ENCODE measurements at places on chromosomes 7 and 10.

DNA sequence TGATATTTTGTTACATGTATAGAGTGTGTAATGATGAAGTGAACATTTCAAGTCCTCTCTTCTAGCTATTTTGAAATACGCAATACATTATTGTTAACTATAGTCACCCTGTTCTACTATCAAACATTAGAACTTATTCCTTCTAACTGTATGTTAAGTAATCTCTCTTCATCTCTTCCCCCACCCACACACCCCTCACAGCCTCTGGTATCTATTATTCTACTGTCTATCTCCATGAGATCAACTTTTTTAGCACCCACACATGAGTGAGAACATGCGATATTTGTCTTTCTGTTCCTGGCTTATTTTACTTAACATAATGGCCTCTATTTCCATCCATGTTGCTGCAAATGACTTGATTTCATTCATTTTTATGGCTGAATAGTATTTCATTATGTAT, 57.7 kb upstream of the EGR2 start:
- DNase-seq: no peak

DNA sequence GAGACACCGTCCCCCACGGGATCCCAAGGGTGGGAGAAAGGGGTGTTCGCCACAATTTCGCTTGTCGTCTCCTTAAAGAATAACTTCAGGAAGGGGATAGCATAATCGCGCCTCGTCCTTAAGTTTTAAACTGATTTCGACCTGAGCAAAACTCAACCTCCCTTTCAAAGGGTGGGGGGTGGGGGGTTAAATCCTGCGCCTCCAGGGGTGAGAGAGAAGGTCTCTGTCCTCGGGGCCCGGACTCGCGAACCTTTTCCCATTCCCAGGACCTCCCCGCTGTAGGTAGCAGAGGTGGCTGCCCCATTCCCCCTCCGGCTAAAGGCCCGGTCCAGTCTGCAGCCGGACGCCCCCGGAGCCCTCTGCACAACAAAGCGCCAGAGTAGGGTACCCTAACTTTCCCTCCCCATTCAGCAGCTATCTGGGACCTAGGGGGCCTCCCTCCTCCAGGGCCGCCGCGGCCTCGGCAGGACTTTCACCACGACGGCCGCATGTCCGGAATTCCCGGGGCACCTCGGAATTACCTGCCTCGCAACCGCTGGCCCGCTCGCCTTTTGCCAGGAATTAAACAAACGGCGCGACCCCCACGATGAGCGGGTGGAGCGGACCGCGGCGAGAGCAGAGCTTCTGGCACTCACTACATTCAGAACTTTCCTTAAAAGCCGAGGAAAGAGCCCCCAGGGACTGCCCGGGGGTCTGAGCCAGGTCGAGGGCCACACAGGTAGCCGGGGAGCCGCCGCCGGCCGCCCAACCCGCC, 1.7 kb downstream of the CDK6 start:
- DNase-seq: no peak

GRCh38 chr10:45553155-45553554, 119.4 kb downstream of the ZFAND4 start:
- no peak for DNase-seq

DNA sequence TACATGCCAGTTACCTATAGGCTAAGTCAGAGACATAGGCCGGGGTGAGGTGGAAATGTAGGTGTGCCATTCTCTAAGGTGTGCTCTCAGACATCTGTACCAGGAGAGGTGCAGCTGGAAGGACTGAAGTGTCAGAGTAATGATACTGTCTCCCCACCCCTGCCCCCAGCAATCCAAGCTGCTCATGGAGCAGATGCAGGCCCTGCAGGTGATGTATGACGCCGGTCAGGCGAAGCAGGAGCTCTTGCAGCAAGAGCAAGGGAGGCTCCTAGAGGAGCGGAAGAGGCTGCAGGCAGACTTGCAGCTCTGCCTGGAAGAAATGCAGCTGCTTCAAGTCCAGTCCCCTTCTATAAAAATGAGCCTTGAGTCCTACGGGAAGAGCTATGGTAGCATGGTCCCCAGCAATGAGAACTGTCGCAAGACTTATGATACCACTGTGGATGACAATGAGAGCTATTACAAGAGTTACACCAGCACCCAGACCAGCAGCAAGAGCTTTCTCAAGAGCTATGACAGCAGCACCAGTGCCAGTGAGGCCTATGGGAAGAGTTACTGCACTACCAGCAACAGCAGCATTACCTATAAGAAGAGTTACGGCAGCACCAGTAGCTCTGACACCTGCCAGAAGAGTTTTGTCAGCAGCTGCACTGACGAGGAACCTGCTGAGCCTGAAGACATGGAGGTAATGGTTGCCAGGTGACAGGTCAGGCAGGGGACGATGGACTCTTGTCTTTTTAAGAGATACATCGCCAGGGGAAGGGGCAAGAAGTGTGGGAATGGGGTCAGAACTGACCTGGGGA, 18.4 kb upstream of the FLNC start:
- no peak for DNase-seq

- no peak for DNase-seq
Measured at GRCh38 chr7:57205000-57205399, 72.8 kb upstream of the ZNF479 start.

DNA sequence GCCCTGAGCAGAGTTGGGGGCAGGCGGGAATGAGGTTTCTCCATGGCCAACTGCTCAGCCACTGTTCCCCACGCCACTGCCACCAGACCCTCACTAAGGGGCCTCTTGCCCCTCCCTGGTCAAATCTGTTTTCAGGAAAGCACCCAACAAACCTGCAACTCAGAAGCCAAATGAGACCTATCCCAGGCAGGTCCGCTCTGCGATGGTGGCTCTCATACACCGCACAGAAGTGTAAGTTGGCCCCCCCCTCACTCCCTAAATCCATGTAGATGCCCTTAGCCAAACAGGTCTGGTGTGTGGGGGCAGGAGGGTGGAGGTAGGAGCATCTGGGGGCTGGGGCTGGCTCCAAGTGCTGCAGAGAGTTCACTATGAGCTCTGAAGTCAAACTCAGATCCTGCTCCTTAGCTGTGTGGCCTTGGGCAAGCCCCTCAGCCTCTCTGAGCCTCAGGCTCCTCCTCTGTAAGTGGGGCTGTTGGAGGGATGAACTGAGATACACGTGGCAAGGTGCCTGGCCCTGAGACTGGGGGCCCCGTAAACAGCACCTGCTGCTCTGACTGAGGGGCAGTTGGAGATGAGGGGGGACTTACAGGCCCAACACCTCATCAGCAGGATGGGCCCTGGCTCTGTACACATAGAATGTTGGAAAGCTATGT, 1.1 kb downstream of the MMRN2 start:
- no peak for DNase-seq

- no peak for DNase-seq
Measured at GRCh38 chr7:37107047-37107750, 341.5 kb downstream of the ELMO1 start.

GRCh38 chr7:154375956-154376355, 323.8 kb downstream of the DPP6 start:
- DNase-seq: no peak

DNA sequence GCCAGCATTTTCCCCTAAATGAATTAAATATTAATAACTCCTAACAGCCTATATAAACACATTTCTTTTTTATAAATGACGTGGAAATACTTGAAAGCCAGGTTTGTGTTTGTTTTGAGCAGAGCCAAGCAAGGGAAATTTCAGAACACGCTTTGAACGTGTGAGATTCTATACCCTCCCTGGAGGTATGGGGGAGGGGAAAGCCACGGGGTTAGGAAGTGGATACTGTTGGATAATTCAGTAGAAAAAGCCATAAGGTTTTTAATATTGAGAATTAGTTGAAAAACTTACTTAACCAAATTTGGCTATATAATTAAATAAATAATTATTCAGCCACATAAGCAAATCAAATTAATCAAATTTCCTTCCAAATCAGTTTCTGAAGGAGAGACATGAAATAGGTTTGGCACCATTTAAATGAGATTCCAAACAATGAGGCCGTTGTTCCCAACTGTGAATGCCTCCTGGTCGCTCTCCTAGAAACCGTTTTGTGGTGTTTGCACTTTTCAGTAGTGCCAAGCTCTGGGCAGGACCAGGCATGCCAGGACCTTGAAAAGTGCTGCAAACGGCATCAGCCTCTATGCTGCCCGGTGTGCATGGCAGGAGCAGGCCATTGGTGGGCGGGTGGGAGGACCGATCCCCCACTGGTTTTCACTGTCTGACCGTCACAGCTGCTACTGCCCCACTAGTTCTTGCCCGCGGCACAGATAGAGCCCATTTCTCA, 88.1 kb downstream of the SEPTIN14 start:
- no peak for DNase-seq

GRCh38 chr10:61359452-61359851, 93.7 kb downstream of the TMEM26 start:
- DNase-seq: no peak

- no peak for DNase-seq
Measured at GRCh38 chr10:43760514-43760913, 111.8 kb upstream of the ZNF32 start.

DNA sequence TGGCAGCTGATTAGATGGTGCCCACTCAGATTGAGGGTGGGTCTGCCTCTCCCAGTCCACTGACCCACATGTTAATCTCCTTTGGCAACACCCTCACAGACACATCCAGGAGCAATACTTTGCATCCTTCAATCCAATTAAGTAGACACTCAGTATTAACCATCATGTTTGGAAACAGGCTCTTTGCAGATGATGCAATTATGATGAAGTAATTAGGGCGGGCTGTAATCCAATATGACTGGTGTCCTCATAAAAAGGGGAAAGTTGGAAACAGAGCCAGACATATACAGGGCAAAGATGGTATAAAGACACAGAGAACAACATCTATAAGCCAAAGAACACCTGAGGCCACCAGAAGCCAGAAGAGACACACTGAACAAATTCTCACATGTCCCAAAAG, 658.6 kb downstream of the CCSER2 start:
- DNase-seq: no peak

DNA sequence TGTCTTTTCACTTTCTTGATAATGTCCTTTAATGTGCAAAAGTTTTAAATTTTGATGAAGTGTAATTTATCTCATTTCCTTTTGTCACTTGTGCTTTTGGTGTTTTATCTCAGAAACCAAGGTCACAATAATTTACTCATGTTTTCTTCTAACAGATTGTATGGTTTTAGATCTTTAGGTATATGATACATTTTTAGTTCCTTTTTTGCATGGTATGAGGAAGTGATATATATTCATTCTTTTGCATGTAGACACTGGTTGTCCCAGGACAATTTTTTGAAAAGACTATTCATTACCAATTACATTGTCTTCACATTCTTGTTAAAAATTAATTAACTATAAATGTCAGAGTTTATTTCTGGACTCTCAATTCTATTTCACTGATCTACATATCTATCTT, 39.8 kb upstream of the GPR22 start:
- no peak for DNase-seq

DNA sequence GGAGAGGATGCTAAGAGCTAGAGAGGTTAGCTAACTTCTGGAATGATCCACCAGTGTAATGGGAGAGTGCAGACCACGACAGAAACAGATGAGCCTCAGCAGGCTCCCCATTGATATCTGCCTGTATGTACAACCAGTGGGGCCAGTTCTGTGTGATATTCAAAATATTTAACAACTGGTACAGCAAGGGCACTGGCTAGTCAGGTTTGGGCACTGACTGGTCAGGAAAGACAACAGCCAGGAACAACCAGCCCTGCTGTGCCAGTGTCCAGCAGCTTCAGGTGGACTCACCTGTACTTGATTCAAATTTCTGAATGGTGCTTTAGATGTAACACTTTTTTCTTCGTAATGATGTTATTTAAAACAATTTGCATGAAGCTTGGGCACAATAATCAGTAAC, 5.9 kb upstream of the TRIL start:
- DNase-seq: no peak

DNA sequence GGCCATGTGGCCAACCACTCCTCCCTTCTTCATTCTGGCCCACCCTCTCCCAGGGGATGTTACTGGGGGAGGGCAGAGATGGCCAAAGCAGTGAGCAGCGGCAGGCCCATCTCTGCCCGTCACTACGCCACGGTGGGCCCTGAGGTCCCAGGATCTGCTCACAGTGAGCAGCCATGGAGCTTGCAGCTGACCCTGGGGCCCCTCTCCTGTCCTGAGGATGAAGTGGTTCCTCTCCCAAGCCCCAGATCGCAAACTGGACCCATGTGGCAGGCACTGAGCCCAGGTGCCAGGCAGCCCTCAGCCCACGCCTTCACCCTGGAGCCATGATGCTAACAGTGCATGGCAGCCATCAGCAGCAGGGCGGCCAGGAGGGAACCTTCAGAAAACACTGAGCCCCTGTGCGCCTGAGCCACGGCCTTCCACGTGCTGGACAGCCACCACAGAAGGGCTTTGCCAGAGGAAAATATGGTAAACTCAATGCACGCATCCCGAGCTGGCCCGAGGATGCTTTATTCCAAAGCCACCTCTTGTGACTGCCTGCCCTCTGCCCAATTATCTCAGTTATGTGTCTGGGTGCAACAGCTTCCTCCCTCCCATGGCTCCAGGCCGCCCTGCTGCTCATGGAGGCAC, 485.7 kb downstream of the PTPRN2 start:
- no peak for DNase-seq

DNA sequence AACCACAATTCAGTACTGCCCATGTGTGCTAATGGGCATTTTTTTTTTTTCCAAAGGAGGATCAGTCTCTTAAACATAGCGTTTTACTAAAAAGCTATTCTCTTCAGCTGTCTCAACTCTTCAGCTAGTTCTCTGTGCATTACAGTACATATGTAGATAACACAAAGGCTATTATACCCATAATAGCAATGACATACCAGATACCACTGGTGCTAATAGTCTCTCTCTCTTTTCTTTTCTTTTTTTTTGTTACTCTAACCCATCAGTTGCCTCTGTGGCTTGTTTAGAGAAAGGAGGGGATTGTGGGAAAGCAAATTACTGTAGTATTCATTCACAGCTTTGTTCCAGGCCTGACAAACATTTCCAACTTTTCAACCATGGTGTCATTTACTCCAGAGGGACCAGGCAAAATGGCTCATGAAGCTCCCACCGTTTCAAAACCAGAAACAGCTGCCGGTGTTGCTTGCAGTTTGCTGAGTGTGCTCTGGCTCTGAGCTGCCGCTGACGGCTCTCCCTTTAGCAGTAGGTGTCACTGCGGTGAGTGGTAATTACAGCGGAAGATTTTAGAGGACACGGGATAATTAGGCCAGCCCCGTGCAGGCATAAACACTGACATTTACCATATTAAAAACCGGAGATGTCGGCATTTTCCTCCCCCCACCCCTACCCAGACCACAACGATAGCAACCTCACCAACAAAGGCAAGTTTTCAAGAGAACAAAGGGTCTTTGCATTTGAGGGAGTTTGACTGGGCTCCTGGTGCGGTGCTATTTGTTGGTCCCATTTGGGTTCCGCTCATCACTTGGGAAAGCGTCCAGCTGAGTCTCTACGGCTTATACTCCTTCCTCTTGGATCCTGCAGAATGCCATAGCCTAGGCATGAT, 1005.5 kb downstream of the KCNMA1 start:
- DNase-seq: no peak

GRCh38 chr10:35056686-35057085, 33.5 kb downstream of the CUL2 start:
- DNase-seq: no peak

Measured in NCI-H187 treated with DMSO at 0.1 percent for 48 hours (cell line).